Stimulated activated CD4-positive, alpha-beta T cell treated with anti-CD3 and anti-CD28 coated beads, Interleukin-4, amount 100 ng/mL, for 24 hours (primary cell): ENCODE measurements at places on chromosomes 2 and 18.

- DNase-seq = no peak
These were observed 252.6 kb upstream of the RASGRP3 start for GRCh38 chr2:33223856-33224255.

DNA sequence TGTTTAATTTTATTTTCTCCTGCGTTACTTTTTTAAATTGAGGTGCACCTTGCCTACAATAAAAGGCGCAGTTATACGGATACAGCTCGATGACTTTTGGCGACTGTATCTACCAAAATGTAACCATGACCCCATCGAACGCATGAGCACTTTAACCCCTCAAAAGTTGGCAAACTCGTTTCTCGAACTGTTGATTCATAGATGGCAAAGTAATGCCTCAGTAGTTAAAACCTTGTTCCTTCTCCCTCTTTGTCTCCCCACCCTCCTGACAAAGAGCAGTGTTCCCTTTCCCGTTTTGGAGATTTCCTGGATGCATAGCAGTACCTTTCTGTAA is 577 bp downstream of the MOGAT1 start:
- DNase-seq = no peak

DNA sequence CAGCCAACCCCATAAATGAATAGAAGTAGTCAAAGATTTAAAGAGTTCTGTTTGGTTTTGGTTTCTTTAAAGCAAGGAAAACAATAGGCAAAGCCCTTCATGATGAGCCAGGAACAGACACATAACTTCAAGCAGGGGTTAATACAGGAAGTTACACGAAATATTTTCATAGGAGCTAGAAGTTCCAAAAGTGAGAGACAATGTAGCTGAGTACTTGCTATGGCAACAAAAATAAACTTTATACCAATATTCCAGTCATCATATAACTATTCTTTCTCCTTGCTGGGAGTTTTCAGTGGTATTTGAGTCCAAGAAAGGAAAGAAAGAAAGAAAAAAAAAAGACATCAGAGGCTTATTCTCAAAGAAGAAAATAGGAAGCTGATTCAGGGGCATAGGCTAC is 56.2 kb downstream of the COBLL1 start:
- DNase-seq = no peak

GRCh38 chr18:10579079-10579867 is 53.4 kb downstream of the NAPG start:
- no peak for DNase-seq

DNA sequence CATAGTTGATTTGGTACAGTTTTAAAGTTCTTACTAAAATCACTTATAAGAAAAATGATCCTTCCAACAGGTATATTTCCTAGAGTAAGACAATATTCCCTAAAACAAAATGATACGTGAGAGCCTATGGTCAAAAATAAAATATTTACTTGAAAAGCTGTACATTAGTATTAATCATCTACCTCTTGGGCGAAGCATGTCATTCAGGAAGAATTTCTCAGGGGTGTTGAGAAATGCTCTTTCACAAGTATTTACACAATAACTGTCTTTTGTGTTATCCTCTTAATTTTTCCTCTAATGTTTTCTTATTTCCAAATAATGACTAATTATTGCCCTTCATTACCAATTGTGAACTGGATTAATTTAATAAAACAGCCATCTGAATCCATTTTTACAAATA is 466.3 kb downstream of the SATB2 start:
- no peak for DNase-seq

DNA sequence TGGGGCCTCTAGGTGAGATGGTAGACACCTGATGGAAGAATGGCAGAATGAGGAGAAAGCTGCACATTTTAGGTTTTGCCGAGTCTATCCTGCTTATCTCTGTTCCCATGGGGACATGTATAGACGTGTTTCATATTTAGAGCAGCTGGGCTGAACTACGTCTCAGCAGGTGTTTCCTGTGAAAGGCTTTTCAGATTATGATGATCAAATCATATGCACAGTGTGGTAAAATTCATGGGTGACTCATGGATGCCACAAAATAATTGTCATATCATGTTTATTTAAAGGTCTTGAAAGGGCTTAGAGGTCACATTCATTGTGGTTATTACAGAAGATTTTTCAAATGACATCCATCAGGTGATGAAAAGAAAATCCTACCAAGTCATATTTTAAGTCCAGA is 90.5 kb downstream of the ICOS start:
- peak; percentile 36 for DNase-seq

GRCh38 chr2:191299866-191300265 is 54.7 kb downstream of the MYO1B start:
- DNase-seq = no peak

GRCh38 chr2:133948610-133949290 is 305.1 kb upstream of the MGAT5 start:
- DNase-seq = no peak

GRCh38 chr2:105593221-105593967 is 151.3 kb upstream of the NCK2 start:
- no peak for DNase-seq

DNA sequence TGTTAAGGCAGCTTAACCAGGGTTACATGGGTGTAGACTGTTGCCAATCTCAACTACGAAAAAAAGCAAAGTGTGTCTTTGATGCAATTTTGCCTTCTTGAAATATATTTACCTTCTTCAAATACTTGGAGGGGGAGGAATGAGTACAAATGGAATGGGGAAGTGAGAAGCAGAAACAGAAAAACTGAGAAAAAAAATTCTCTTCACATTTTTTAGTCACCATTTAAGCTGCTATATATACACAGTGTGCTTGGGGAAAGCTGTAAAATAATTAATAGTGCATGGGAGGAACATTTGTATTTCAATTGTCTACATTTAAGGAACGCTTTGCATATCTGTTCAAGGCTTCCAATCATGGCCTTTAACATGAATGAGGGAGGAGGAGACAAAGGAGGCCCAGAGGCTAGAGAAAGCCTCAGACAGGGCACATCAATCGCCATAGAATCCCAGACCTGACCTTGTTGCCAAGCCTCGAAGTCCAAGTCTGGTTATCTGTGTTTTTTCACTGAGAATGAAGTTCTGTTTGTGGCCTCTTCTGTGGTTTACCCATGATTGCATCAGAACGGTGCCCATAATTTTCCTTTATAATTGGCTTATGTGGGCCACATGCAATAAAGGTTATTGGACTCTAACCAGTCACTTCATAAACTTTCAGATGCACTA is 158.6 kb downstream of the PIK3C3 start:
- DNase-seq = no peak

GRCh38 chr2:174629506-174629905 is 31.9 kb upstream of the WIPF1 start:
- no peak for DNase-seq

GRCh38 chr2:160566717-160567116 is 73.1 kb upstream of the RBMS1 start:
- DNase-seq = no peak

DNA sequence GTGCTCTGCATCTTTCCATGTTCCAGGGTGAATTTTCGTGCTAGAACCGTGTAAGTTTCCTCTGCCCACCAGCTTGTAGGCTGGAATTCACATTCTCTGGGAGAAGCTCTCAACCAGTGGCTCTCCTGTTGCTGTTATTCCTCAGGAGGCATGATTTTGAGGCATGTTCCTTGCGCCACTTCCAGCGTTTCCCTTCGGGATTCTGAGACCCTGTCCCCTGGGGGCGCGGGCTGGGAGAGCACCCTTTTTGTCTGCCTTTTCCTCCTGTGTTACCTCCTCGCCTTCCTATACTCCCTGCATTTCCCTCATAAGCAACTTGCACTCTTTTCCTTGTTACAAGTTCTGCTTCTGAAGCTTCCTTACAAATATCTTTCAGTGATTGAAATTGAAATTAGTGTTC is 156.4 kb downstream of the PTPRM start:
- no peak for DNase-seq

DNA sequence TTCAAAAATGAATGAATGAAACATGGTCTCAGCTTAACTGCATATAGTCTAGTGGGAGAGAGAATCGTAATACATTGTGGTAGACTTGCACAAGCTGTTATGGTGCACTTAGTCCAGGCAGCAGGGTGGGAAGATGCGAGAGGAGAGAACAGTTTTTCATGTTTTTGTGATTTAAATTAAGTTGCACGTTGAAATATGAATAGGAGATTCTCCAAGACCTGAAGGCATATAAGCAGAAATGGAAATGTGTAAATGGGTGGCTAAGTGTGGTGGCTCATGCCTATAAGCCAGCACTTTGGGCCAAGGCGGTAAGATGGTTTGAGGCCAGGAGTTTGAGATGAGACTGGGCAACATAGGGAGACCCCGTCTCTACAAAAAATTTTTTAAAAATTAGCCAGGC is 60.5 kb downstream of the TMEM185B start:
- no peak for DNase-seq
